Activated CD4-positive, alpha-beta T cell treated with anti-CD3 and anti-CD28 coated beads, Interleukin-2, amount 10 ng/mL, durations not matched to agents 7 days and 5 days (primary cell): ENCODE measurements at places on chromosomes 7 and 10. TPM values are rescaled to one million over a fixed set of nuclear protein-coding genes. Genes with fewer than 3 reads are reported as not detected.

Gene ANKRD30A
- total RNA-seq, result not detected

Gene NUDT13
- total RNA-seq, result 1.5 TPM

Gene TMEM176A
- total RNA-seq, result not detected

Gene RADIL
- 0.37 TPM for total RNA-seq

Gene NRP1
- total RNA-seq, result 0.40 TPM

Gene DNMBP
- total RNA-seq, result 3.2 TPM

Gene DKK1
- total RNA-seq, result not detected

Gene THNSL1
- total RNA-seq, result 2.5 TPM

Gene LMBR1
- 43.5 TPM for total RNA-seq

Gene PSD
- total RNA-seq, result 1.4 TPM
